ENCODE measurements at places on chromosomes 7 and 10. TPM values are rescaled to one million over a fixed set of nuclear protein-coding genes. Genes with fewer than 3 reads are reported as not detected.

KLF6 gene
- 50.4 TPM for total RNA-seq

CDHR3 gene
- 8.6 TPM for total RNA-seq

NEUROD6 gene
- not detected for total RNA-seq

LAMB4 gene
- 0.21 TPM for total RNA-seq

OLAH gene
- not detected for total RNA-seq

IQUB gene
- 11.3 TPM for total RNA-seq

TRIM73 gene
- 3.8 TPM for total RNA-seq

GDF2 gene
- not detected for total RNA-seq

JAKMIP3 gene
- 3.0 TPM for total RNA-seq

EBLN1 gene
- not detected for total RNA-seq
